ENCODE measurements at places on chromosomes 2 and 18. TPM values are rescaled to one million over a fixed set of nuclear protein-coding genes. Genes with fewer than 3 reads are reported as not detected.
A peak's percentile ranks its signal among the peaks of the same experiment; 100 is the strongest.

DNA sequence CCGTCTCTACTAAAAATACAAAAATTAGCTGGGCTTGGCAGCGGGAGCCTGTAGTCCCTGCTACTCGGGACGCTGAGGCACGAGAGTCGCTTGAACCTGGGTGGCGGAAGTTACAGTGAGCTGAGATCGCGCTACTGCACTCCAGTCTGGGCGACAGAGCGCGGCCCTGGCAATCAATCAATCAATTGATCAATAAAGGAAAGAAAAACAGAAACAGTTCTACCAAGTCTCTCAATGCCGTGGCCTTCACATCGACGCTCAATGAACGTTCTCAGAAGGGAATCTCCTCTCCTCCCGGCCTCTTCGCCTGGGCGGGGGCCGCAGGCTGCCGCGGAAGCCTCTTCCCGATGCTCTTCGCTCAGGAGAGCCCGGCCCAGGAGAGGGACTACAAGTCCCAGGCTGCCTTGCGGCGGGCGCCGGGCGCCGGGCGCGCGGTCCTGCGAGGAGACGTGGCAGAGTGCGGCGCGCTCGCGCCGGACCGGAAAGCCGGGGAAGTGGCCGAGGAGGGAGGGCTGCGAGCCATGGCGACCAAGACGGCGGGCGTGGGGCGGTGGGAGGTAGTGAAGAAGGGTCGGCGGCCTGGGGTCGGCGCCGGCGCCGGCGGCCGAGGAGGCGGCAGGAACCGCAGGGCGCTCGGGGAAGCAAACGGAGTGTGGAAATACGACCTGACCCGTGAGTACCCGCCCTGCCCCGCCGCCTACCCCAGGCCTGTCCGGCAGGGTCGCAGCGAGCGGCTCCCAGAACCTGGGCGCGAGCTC lies at the start of gene TMEM214:
TSS of gene TMEM214 (plus strand) at position 471 of the 758 bp plus-strand sequence. CDS start at position 522, 51 bp downstream.
- peaks cover 5% of the 10 kb centered on the region for H3K4me1 ChIP-seq
- H3K27ac ChIP-seq: no peak within 1 kb of the TSS
- DNase-seq: peak; percentile 93
- H3K36me3 ChIP-seq: no peaks in the 10 kb centered on the region
- peak within 1 kb of the TSS; percentile 88 for H3K4me3 ChIP-seq
- H3K27me3 ChIP-seq: no peaks in the 10 kb centered on the region

- DNase-seq: no peak
- no peaks in the 10 kb centered on the region for H3K36me3 ChIP-seq
- no peaks in the 10 kb centered on the region for H3K4me1 ChIP-seq
- H3K4me3 ChIP-seq: no peak overlapping the region
- H3K27ac ChIP-seq: no peak overlapping the region
Measured at GRCh38 chr18:75067996-75068645, 140.8 kb downstream of the PTGR3 start.

DNA sequence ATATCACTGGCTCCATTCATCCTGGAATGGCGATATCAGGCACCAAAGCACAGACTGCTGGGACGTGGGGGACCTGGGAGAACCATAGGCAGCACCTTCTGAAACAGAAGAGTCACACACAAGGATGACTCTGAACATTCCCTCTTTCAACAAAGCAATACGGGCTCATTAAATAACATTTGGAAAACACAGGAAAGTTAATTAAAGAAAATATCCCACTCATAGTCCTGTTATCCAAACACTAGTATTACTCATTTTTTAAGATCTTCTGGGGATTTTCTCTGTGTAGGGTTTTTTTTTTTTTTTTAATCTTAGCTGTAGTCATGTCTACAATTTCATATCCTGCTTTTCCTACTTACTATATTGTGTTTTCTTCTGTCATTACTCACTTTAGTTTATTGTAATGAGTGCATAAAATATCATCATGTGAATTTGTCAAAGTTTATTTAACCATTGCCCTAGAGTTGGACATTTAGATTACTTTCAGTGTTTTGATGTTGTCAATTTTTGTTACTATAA lies 70.0 kb upstream of the SP3 start:
- H3K36me3 ChIP-seq: no peaks in the 10 kb centered on the region
- DNase-seq: no peak
- H3K27me3 ChIP-seq: no peaks in the 10 kb centered on the region
- H3K4me1 ChIP-seq: peaks cover 4% of the 10 kb centered on the region
- H3K4me3 ChIP-seq: no peak overlapping the region

DNA sequence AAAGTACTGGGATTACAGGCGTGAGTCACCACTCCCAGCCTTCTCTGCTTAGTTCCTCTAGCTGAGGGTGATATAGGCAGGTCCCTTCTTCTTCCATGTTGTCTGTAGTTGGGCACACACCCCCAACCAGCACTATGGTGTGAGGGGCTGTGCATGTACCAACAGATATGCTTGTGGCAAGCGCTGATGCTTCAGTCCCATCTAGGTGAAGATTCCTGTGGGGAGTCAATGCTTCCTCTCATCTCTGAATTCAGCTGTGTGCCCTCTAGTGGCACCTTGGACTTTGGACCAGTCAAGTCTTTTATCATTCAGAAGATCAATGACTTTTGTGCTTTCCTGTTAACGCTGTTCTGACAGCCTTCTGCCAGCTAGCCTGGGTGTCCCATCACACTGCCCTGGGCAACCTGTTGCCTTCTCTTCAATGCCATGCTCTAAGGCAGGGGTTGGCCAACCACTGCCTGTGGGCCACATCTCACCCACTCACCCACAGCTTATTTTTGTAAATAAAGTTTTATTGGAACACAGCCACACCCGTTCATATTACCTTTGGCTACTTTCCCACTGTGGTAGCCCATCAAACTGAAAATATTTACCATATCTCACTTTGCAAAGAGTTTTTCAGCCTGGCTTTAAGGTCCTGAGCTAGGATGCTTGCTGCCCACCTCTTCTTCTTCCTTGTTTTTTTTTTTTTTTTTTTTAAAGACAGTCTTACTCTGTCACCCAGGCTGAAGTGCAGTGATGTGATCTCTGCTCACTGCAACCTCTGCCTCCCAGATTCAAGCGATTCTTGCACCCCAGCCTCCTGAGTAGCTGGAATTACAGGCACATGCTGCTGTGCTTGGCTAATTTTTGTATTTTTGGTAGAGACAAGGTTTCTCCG lies 51.0 kb downstream of the NPAS2 start:
- H3K4me3 ChIP-seq: no peak overlapping the region
- H3K27ac ChIP-seq: no peak overlapping the region
- peaks cover 6% of the 10 kb centered on the region for H3K4me1 ChIP-seq
- H3K27me3 ChIP-seq: no peaks in the 10 kb centered on the region
- no peaks in the 10 kb centered on the region for H3K36me3 ChIP-seq

- DNase-seq: no peak
- H3K27ac ChIP-seq: no peak overlapping the region
- no peaks in the 10 kb centered on the region for H3K4me1 ChIP-seq
- H3K27me3 ChIP-seq: no peaks in the 10 kb centered on the region
- H3K4me3 ChIP-seq: no peak overlapping the region
Measured at GRCh38 chr18:70029163-70029562, 81.5 kb upstream of the CD226 start.

DNA sequence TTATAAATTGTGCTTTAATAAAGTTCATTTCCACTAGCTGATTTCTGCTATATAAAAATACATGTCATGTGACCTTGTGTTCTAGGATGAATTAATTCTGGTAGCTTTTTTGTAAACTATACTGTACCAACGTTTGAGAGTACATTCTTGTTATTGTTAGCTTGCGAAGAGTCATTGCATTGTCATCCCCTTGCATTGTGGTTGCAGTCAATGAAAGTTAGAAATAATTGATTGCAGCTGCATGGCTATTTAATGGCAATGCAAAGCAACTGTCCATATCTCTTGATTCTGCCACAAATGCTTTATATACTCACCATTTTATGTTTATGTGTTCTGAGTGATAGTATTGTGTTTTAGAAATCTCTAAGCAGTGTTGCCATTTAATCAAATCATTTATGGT lies 91.6 kb downstream of the ZNF407 start:
- H3K4me1 ChIP-seq: no peaks in the 10 kb centered on the region
- H3K4me3 ChIP-seq: no peak overlapping the region
- H3K36me3 ChIP-seq: no peaks in the 10 kb centered on the region
- no peak overlapping the region for H3K27ac ChIP-seq
- no peak for DNase-seq

GRCh38 chr2:117692001-117692763 lies 122.3 kb upstream of the DDX18 start:
- no peak overlapping the region for H3K27ac ChIP-seq
- no peaks in the 10 kb centered on the region for H3K27me3 ChIP-seq
- H3K36me3 ChIP-seq: no peaks in the 10 kb centered on the region
- peak; percentile 11 for DNase-seq

The ZNF396 gene
- 2.2 TPM for total RNA-seq

The WDPCP gene
- total RNA-seq: 10.9 TPM
